G401 (cell line): ENCODE measurements at places on chromosomes 1 and 21.

- DNase-seq = no peak
Measured at GRCh38 chr1:108209456-108210108, 9.4 kb upstream of the SLC25A24 start.

DNA sequence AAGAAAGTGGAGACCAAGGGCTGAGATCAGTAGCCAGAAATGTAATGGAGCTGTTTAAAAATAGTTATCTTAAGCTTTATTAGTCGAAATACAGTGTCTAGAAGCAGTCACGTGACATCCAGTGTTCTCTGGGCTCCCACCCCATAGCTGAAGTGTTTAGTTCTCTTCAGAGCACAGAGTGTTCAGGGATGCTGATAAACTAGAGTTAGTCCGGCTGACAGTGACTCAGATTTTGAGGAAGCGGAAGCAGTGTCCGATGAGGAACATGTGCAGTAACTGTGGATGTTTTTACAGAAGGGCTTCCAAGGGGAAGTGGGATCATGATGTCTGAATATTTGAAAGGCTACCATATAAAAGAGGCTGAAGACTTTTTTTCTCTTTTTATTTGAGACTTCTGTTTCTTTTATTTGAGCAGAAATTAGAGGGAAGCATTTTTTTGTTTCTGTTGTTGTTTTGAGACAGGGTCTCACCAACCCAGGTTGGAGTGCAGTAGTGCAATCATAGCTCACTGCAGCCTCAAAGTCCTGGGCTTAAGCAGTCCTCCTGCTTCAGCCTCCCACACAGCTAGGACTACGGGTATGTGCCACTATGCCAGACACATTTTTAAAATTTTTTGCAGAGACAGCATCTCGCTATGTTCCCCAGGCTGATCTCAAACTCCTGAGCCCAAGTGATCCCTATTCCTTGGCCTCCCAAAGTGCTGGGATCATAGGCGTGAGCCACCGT lies 124.2 kb downstream of the GALNT2 start:
- no peak for DNase-seq

DNA sequence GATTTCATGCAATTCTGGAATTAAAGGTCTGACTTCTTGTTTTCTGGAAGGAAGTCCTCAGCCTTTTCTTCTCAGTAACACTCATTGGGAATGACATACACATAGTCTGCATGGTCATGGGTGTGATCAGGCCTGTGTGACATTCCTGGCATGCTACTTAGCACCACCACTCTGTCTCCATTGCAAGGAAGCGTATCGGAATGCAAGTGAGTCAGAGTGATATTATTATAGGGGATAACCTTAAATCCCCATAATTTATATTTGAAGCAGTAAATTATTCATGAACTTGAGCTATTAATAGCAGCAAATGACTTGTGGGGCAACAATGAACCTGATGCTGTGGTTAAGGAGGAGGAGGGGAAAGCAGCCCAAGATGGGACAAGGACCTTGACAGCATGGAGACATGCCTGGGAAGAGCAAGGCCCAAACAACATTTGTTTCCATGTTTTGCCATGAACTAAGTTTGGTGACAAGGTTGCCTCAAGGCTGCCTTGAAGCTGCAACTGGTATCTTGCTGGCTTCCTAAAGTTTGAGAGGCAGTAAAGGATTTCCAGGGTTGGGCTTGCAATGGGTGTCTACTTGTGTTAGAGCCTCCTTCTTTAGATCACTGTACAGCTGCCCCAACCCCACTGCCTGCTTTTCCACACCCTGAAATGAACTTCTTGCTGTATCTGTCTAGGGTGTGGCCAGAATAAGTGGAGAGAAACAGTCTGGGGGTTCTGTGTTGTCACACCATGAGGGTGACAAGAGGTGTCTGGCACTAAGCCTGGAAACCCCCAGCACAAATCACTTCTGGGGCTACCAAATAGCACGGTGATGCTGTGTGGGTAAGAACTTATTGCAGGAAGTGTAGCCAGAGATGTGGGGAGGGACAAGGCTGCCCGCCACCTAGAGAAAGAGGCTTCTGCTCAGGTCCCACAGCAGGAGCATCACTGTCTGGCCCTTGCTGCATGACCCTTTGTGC lies 4.6 kb downstream of the MAB21L3 start:
- no peak for DNase-seq

DNA sequence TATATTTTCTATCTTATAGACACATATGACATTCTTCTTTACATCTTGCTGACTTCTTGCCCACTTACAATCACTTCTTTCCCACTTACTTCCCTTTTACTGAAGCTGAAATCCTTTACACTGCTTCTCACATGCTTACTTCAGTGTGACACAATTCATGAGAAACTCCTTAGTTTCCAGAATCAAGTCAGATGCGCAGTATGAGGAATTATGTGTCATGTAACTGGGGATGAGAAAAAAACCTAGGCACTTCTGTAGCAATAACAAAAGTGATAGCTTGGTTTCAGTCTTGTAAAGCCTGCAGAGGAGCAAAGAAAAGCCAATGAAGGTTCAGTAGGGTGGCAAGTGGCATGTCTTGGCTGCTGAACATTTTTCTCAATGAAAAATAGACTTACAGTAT lies 566.2 kb upstream of the RGS18 start:
- no peak for DNase-seq

- no peak for DNase-seq
Measured at GRCh38 chr1:76250271-76250670, 175.7 kb downstream of the ST6GALNAC3 start.

DNA sequence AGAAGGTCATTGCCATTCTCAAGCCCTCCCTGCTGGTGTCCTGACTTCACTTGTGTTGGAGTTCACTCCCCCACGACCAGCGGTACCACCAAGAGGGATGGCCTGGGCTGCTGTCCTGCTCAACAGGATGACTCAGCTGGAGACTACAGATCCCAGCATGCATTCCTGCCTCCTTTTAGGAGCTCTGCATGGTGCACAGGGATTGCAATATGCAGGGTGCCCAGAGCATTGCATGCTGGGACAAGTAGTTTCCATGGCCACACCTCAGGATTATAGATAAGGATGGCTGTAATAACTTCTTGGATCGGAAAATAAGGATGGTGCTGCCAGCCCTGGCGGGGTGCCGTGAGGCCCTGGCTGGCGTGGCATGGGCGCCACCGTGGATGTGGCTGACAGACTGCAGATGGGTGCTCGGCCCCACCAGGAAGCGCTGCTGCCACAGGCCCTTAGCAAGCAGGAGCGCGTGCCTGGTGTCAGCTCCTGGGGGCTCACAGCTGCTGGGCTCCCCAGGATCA lies 150.0 kb downstream of the CASZ1 start:
- DNase-seq = no peak

DNA sequence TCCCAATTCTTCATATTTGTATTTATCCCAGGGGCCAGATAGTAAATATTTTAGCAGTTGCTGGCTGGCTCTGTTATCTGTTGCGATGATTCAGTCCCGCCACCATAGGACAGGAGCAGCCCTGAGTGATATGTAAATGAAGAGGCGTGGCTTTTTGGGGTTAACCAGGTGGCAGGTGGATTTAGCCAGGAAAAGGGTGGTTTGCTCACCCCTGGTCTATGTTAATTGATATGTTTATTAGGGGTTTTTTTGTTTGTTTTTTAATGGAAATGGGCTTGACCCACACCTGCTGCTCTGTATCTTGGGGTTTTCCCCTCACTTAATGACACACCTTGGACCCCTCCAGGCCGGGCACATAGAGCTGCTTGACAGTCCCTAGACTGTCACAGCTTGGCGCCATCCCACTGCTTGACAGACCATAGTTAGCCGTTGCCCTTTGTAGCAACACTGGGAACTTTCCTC lies 62.8 kb downstream of the PIK3CD start:
- DNase-seq = no peak

- DNase-seq = peak; percentile 55
Measured at GRCh38 chr1:236142253-236143103, at the start of gene GPR137B. TSS of gene GPR137B (plus strand) at chr1:236142539. CDS start at chr1:236142623, 84 bp downstream.

DNA sequence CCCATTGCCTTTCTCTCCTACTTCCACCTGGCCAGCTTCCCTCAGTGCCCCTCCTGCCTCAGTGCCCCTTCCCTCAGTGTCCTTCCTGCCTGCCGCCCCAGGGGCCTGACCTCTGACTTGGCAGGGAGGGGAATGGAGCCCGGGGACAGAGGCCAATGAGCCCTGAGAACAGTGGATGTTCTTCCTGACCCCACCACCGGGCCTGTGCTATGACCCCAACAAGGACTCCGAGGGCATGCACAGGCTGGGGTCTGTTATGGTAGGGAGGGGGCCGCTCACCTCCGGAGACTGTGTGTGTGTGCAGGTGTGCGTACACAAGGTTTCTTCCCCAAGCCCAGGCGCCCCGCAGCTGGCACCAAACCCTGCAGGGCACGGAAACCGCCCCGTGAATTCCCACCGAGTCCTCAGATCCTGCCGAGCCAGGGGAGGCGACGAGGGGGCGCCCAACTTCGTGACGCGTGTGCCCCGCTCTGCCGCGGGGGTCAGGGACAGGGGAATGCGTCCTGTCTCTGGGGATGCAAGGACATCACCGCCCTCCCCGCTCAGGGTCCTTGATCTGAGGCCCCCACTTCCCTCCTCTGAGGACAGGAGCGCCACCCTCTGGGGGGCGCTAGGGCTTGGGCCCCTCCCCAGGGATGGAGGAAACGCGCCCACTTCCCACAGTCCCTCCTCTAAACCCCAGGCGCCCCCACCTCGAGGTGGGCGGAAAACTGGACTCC lies 766 bp downstream of the RAP1GAP start:
- no peak for DNase-seq

- DNase-seq = no peak
Measured at GRCh38 chr1:172906778-172907592, 143.8 kb downstream of the TNFSF18 start.

DNA sequence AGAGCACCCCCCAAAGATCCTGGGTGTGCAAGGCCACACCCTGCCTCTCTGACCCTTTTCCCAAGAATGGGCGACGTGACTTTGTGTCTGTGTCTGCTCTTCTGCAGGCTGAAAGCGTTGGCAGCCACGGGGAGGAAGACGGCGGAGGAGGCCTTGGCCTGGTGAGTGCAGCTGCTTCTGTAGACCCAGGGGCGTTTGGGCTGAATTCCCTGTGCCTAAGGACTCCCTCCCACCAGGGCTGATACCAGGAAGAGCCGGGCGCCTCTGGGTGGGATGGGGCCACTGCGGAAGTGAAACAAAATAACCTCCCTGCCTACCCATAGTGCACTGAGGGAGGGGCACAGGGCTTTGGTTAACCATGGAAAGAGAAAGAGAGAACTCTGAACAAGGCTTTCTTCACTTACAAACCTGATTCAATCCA lies 2.5 kb downstream of the UBASH3A start:
- DNase-seq = no peak

DNA sequence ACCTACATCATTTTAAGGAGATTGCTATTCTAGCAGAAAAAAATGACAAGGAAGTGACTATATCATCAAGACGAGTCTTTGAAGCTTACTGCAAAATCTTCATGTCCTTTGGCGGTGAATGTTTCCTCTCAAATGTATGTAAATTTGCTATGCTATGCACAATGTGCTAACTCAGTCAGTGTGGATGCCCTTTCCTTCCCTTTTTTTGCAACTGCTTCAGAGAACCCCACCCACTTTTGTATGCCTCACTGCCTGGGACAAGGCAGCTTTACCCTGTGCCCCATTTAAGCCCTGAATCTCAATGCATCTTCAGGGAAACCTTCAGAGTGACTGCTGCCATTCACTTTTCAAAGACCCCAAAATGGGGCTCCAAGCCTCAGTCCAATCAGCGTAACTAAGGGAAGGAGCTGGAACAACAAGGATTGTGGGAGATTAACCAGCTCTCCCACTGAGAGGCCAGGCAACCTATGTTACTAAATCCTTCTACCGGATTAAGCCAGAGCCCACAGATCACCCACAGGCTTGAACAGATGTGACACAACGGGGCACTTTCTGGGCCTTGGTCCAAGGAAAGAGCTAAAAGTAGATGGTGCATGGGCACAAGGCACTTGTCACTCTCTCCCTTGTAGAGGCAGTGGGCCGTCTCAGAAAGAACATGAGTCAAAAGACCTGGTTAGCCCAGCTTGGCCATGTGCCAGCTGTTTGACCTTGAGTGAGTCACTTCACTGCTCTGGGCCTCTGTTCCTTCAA lies 154.4 kb downstream of the PLPP3 start:
- peak; percentile 8 for DNase-seq

DNA sequence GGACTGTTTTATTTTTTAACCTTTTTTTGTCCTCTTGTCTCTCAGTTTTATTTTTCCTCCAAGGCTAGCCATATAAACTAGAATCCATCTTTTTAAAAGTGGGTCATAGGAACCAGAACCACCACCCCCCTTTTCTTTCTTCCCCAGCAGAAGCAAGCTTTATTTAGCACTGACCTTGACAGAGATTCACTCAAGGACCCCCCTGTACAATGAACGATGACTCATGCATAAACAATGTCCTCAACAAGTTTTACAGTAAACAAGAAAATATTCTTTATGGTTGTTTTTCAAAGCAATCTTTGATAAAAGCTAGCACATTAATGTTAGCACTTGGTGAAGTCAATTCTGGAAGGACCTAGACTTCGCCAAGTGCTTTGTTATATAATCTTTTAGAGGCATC lies 14.1 kb downstream of the PKN2 start:
- no peak for DNase-seq

GRCh38 chr1:226047495-226047894 lies 15.0 kb upstream of the H3-3A start:
- no peak for DNase-seq

- DNase-seq = peak; percentile 19
Measured at GRCh38 chr1:160006312-160006940, 25.4 kb downstream of the PIGM start.

GRCh38 chr1:28602536-28603439 lies 10.7 kb downstream of the RAB42 start:
- DNase-seq = peak; percentile 80

DNA sequence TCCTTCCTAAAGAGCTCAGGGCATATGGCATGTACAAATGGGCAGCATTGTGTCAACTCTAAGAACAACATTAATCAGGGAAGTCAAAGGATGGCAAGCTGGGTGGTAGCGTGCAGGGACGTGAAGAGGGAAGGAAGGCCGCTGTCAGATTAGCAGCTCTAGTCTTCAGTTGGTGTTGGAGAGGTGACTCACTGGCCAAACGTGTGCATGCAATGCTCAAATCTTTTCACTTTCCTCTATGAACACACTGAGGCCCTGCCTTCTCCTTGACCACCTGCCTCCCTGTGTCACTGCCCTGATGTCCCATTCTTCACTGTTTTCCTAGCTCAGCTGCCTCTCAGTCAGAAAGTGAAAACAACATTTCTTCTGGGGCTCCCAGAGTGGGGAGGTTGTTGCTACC lies 5.9 kb upstream of the PIGR start:
- no peak for DNase-seq

DNA sequence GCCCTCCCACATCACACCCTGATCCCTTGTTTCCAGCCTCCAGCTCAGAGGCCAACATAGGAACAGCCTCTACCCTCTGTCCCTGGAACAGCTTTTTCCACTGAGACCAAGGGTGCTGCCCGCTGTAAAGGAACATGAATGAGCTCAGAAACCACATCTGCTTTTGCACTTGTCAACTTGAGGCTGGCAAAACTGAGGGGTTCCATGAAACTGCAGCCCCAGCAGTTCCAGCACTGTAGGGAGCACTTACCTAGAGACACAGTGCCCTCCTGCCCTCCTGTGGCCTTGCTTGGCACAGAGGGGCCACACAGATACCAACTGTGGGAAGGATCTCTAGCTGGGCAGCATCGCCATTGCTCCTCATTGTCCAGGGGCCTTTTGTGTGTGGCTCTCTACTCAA lies 51.7 kb downstream of the ITPKB start:
- no peak for DNase-seq
